ENCODE measurements at places on chromosomes 5 and 9.

DNA sequence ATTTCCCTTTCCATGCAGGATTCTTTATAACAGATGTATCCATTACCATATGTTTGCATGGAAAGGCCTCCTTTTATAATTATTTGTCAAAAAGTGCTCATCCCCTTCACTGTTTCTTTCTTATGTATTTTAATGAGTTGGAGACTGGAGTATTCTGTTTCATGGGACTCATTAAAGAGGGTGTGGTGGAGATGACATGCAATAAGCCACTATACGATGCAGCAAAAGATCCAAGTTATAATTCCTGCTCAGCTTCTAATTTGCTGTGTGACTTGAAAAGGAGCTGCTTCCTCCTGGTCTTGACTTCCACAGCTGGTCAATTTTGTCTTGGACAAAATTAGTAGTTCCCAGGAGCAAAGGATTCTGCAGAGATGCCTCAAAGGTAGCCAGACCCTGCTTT, 13.9 kb downstream of the SGCD start:
- no peak for DNase-seq

DNA sequence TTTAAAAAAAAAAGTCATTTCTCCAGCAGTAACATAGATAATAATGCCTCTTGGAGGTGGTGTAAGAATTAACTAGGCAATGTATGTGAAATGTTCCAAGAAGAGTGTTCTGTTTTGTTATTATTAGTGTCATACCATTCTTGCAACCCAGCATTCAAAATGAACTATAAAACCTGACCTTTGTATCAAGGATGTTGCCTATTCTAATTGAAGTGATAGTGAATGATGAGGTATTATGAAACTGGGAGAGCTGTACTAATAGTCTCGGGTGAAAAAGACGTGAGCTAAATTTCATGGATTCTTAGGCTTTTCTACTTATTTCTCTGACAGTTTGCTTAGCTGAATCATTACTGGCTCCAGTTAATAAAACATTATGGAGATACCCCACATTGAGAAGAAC, 224.6 kb downstream of the CD180 start:
- no peak for DNase-seq

DNA sequence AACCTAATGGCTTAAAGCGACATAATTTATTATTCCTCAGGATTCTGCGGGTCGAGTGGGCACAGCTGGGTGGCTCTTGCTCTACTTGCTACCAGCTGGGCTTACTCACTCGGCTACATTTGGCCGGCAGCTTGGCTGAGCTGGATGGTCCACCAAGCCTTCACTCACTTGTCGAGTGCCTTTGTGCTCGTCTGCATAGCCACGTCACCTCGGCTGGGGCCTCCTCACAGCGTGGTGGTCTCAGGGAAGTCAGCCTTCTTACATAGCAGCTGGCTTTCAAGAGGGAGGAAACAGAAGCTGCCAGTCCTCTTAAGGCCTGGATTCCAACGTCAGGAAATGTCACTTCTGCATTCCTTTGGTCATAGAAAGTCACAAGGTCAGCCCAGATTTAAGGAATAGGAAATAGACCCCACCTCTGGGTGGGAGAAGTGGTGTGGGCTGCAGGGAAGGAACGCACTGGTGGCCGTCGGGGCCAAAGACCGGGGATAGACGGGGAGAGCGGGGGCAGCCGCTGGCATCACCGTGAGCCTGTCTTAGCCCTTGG, 75.1 kb upstream of the RUFY1 start:
- DNase-seq, result no peak

GRCh38 chr5:3010953-3011763, 259.7 kb upstream of the IRX2 start:
- DNase-seq, result no peak

DNA sequence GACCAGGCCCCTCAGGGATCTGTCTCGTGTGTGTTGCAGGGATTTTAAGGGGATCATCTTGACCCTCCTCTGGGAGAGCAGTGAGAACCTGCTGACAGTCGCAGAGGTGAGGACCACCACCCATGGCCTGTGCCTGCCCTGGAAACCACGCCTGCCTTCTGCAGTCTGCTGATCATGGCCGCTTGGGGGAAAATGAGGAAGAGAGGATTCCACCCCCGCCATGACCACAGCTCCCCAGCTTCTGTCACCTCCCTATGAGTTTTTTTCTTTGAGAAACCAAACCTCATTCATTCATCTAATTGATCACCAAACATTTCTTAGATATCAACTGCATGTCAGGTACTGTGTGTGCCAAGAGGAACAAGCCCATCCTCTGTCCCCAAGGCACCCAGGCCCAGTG, 46.3 kb upstream of the TDRD7 start:
- no peak for DNase-seq

- no peak for DNase-seq
Observed at GRCh38 chr5:95801532-95801931, 21.0 kb downstream of the GLRX start.

GRCh38 chr9:130034570-130034969, 8.4 kb downstream of the FNBP1 start:
- DNase-seq, result no peak

GRCh38 chr5:116766470-116766947, 191.9 kb upstream of the SEMA6A start:
- no peak for DNase-seq

GRCh38 chr5:64331597-64332277, 166.1 kb downstream of the RNF180 start:
- no peak for DNase-seq

DNA sequence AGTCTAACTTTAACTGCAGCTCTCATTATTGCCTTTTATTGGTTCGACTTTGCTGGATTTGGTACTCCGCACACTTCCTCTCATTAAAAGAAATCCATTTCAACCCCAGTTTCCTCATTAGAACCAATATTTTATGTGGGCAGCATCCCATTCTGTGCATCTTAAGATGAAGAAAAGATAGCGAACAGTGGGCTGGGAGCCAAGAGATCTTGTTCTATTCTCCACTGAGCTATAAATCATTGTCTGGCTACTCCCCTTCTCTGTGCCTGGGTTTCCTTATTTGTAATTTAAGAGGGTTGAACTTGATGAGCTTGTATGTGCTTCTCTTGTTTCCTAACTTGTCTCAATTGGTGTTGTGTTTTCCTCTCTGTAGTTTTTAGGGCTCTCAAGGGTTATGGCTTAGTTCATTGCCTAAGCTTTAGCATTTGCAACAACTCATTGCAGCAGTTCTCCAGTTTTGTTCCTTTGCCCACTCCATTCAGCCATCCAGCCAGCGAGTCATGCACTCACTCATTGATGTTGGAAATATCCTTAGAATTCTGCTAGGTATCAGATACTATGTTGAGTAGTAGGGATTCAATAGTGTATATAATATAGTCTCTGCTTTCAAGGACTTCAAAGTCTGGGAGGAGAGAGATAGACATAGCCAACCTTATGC, 273.3 kb upstream of the TNC start:
- DNase-seq, result no peak

DNA sequence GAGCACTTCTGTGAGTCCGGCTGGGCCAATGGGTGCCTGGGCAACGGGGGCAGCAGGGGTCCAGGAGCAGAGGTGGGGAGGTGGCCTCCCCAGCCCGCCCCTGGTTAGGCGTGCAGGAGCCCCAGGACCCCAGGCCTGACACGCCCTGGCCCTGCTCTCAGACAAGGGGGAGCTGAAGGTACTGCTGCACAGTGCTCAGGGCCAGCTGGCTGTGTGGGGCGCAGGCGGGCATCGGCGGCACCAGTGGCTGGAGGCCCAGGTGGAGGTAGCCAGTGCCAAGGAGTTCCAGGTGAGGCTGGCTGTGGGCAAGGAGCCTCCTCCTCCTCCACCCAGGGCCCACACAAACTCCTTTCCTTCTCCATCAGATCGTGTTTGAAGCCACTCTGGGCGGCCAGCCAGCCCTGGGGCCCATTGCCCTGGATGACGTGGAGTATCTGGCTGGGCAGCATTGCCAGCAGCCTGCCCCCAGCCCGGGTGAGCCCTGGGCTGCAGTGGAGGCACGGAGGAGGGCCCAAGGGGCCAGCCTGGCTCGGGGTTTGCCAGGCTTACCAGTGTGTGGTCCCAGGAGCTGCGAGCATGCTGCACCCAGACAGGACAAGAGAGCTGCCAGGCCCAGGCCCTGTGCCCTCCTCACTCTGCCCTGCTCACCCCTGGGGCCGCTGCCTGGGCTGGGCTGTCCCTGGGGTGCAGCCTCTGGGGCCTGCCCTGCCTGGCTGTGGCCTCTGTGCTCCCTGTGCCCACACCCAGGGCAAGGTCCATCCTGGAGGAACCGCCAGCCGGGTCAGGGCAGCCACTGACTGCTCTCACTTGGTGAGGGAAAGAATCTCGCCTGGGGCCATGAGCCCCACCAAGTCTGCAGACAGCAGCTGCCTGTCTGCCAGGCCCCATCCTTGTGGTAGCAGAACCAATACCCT, 7.0 kb downstream of the MAMDC4 start:
- no peak for DNase-seq

GRCh38 chr9:136949817-136950655, 2.0 kb upstream of the LCN12 start:
- peak; percentile 93 for DNase-seq

- DNase-seq, result no peak
Observed at GRCh38 chr5:111743988-111744387, 13.0 kb downstream of the NREP start.

DNA sequence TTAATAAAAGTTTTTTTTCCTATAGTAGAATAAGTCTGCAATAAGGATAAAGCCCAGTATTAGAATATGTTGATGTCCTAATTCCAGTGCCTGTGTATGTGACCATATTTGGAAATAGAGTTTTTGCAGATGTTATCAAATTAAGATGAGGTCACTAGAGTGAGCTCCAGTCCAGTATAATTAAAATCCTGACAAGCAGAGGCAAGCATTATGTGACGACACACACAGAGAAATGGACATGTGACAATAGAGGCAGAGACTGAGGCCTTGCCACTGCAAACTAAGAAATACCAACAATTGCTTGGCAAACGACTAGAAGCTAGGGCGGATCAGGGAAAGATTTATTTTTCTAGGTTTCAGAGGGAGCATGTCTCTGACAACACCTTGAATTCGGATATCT, 216.4 kb upstream of the CYLC2 start:
- DNase-seq, result no peak

- no peak for DNase-seq
Observed at GRCh38 chr5:178116143-178116885, 3.0 kb downstream of the N4BP3 start.

- no peak for DNase-seq
Observed at GRCh38 chr9:135925496-135926133, 18.3 kb upstream of the CAMSAP1 start.

DNA sequence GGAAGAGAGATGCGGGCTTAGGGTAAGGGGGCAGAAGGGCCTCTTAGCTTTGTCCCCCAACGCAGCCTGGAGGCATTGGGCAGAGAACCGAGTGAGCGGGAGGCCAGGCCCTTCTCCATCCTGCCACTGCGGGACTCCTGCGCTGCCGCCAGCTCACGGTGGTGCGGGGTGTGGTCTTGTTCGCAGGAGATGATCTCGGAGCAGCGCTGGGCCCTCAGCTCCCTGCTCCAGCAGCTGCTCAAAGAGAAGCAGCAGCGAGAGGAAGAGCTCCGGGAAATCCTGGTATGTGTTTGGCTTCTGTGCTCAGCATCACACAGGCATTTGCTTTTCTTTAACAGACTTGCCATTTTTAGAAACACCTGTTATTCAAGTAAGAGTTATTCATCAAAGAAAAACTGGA, 41.3 kb downstream of the LRSAM1 start:
- no peak for DNase-seq

GRCh38 chr9:120410925-120411501, 169.0 kb downstream of the CDK5RAP2 start:
- no peak for DNase-seq

GRCh38 chr9:70602321-70603019, 188.0 kb upstream of the KLF9 start:
- peak; percentile 41 for DNase-seq

- DNase-seq, result no peak
Observed at GRCh38 chr5:151708126-151708525, 21.4 kb upstream of the SPARC start.

DNA sequence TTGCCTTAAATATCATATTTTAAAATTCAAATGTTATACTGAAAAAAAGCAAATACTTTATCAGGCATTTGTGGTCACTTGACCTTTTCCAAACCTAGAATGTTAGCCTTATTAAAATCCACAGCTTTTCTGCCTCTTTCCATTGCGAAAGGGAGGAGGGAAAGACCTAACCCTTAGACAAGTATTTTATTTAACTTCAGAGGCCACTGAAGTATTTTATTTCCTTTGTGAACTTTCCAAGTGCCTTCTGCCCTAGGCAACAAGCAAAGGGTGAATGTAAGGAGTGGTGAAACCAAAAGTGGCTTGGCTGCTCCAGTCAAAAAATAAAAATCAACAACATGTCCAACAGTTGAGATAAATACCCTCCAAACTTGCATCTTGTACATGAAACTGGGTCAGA, 376.1 kb downstream of the EFNA5 start:
- DNase-seq, result no peak

DNA sequence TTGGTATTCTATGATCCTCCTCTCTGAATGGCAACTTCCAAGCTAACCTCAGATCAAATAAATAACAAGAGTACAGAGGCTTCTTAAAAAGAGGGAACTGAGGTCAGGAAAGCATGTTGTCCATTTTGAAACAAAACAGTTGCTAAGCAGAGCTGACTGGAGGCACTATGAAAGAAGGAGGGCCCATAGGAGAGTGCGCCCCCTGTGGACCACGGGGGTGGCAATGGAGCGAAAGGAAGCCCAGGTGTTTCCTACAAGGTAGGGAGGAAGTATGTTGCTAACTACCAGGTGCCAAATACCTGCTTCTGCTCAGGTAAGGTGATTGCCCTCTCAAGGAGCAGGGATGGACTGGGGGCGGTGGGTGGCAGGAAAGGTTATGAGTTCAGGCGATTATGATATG, 101.8 kb upstream of the MAST4 start:
- no peak for DNase-seq

DNA sequence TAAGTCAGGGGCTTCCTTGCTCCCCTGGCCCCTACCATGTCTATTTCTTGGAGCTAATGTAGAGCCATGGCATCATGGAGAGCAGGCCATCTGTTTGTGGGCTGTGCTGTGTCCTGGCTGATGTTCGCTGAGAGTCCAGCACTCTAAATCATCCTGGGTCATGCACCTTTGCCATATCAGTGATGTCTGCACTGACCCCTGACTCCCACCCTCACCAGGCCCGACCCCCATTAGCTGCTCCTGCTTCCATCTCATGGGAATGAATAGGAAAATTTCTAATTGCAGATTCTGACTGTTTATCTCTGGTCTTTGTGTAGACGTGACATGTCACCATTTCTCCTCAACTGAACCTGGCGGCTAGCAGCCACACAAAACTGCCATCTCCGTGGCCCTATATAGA, 236.9 kb downstream of the NSG2 start:
- DNase-seq, result no peak

GRCh38 chr5:98308231-98308630, 465.2 kb upstream of the RGMB start:
- no peak for DNase-seq

GRCh38 chr5:114237766-114238165, 124.1 kb upstream of the KCNN2 start:
- no peak for DNase-seq

Data from glutamatergic neuron (in vitro differentiated cells).